Colonic mucosa (tissue), 4 donors: ENCODE measurements at places on chromosomes 16 and 17. TPM values are rescaled to one million over a fixed set of nuclear protein-coding genes. Genes with fewer than 3 reads are reported as not detected.

Gene CPHXL2
- total RNA-seq, result not detected

Gene PRPSAP2
- 34.8 TPM for total RNA-seq

- no peak for DNase-seq
Measured at GRCh38 chr16:57530522-57531252, 5.7 kb downstream of the CCDC102A start.

DNA sequence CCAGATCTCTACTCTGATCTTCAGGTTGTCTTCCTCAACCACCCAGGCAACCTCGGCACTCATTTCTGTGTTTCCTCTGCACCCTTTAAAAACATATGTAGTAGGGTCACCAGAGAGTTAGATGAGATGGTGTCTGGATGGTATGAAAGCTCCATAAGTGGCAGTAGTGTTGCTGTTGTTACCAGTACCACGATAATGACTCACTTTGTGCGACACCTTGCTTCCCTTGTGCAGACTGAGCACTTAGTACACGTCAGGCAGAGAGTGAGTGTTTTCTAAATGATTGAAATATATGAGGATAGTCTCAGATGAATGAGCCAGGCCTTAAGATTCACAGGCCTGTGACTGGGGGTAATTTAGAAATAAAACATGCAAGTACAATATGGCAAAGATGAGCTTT lies 188.7 kb downstream of the MAF start:
- no peak for DNase-seq

DNA sequence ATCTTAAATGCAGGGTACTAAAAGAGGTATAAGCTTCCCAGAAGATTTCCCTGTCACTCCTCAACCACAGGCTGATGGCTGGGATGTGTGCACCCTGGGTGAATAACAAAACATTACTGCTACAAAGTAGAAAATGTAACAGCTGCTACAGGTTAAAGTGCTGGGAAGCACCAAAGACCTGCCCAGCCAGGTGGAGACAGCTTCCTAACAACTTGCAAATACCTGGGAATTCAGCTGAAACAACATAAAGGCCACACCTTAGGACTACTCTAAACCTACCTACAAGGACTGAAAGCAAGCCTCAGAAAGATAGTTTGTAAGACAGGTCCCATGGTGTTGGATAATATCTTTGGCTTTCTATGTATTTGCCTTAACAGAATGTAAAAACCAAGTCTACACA lies 118.5 kb downstream of the CEP112 start:
- no peak for DNase-seq

Gene SPNS3
- 1.0 TPM for total RNA-seq

Gene MATCAP1
- 24.0 TPM for total RNA-seq

DNA sequence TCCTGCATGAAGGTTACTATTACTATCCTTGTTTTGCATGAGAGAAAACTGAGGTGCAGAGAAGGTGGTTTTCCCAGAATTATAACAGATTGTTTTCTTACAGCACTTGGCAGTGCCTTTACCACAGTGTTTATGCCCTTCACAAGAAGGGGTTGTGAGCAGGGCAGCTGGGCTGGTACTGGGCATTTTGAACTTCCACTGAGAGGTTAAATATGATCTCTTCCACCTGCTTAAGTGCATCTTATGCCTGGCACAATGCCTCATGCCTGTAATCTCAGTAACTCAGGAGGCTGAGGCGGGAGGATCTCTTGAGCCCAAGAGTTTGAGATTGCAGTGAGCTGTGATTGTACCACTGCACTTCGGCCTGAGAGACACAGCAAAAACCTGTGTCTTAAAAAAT lies 36.2 kb downstream of the NDE1 start:
- no peak for DNase-seq

Gene FGF11
- total RNA-seq, result 1.6 TPM

GRCh38 chr17:82603981-82604448 lies 44.2 kb downstream of the WDR45B start:
- DNase-seq, result peak; percentile 79

GRCh38 chr17:60277258-60277657 lies 114.7 kb downstream of the USP32 start:
- no peak for DNase-seq

Gene USP22
- total RNA-seq, result 174 TPM

- DNase-seq, result no peak
Measured at GRCh38 chr17:49588312-49588711, 12.6 kb downstream of the NXPH3 start.

DNA sequence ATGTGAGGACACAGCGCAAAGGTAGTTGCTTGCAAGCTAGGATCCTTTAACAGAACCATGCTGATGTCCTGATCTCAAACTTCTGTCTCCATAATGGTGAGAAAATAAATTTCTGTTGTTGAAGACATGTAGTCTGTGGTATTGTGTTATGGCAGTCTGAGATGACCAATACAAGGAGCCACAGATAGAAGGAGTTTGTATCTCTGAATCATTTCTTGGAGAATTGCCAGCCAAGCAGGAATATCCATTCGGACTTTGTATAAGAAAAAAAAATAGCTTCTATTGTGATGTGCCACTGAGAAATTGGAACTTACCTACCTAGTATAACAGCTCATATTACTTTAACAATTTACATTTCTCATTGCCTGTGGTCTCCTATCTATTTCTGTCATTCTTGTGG lies 447.6 kb upstream of the CA10 start:
- DNase-seq, result no peak

- DNase-seq, result no peak
Measured at GRCh38 chr16:30925632-30925987, 2.2 kb downstream of the FBXL19 start.

Gene TEX14
- total RNA-seq, result not detected

Gene CCDC144A
- 0.20 TPM for total RNA-seq

DNA sequence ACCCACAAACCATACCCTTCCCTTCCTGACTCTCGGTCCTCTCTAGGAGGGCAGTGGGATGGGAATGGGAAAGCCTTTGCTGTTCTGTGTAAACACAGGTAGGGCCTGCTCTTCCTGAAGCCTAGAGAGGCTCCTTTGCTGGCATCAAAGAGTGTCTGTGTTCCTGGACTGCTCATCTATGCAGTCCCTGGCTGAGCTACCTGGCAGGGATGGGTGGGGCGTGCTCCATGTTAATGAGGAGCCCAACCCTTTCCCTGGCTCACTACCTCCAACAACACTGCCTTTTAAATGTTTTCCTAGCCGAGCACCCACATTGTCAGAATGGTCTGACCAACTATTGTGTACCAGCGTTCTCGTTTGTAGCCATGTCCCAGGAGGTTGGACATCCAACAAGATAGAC lies 26.6 kb upstream of the NAGLU start:
- DNase-seq, result peak; percentile 62

DNA sequence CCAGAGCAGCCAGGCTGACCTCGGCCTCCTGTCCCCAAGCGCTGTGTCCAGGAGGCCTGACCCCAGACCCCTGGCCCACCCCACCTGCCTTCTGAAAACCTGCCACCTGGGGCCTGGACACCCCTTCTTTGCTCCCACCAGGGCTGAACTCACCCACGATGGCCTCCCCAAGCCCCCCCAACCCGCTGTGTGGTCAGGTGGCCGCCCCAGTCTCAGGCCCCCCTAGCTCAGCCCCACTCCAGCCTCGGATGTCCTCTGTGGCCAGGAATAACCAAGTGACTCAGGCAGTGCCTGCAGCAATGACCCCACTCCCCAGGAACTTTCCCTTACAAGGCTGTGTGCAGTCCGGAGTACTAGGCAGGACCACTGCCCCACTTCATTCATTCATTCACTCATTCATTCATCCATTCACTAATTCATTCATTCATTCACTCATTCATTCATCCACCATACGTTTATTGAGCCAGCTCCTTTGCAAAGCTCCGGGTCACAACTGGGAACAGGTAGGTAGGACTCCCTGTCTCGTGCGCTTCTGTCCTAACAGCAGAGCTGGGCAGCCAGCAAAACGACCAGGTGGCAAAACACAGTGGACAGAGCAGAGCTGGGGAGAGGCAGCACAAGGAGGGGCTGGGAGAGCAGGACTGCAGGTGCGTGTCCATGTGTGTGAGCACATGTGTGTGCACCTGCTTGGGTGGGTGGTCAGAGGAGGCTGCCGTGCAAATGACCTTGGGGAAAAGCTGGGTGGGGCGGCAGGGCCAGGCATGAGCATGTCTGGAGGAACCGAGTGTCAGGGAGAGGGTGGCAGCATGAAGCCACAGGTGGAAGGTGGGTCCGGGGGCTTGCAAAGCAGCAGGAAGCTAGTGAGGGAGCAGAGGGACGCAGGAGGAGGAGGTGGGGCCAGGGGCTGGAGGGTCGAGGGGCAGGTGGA lies 75.8 kb upstream of the CBX4 start:
- no peak for DNase-seq

Gene KCNJ2
- 7.4 TPM for total RNA-seq

Gene SEZ6L2
- 11.2 TPM for total RNA-seq

- DNase-seq, result no peak
Measured at GRCh38 chr16:2734844-2735515, 15.0 kb upstream of the PRSS27 start.

- DNase-seq, result no peak
Measured at GRCh38 chr17:72720494-72720825, 372.0 kb downstream of the SLC39A11 start.

DNA sequence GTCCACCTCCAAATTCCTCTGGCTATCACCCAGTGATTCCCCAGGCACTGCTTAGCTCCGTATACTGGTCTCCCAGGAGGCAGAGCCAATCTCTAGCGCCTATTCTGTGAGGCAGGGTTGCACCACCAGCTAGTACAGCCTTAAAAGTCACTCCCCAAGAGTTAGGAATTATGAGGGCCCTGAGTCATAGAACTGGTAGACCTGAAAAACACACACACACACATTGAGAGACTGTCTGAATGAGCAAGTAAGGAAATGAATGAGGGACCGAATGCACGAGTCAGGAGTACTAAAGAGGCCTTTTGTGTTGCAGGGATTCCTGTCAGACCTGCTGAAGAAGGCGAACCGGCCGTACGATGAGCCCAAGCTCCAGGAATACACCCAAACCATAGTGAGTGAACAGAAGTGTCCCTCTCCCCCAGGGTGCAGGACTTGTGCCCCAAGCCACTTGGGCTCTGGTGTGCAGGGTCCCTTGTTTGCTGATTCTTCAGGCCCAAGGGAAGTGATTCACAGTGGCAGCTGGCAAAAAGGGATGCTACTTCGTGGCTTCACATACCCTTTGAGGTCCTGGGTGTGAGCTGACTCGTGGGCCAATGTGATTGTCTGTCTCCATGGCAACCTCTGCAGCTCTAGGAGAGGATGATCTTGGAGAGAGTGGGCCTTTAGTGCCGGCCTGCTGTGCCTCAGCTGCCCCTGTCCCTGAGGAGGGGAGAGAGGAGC lies 24.7 kb downstream of the CALB2 start:
- DNase-seq, result no peak

Gene PRKAR1A
- total RNA-seq, result 168 TPM

DNA sequence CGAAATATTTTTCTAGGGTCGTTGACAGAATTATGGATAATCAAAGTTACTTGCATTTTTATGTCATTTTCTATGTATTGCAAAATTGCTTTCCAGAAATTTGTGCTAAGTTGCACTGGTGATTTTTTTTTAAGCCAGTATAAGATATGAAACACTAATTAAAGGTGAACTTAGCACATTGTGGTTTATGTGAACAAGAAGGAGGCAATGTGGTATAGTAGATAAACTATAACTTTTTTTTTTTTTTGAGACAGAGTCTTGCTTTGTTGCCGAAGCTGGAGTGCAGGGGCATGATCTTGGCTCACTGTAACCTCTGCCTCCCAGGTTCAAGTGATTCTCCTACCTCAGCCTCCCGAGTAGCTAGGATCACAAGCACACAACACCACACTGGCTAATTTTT lies 13.2 kb downstream of the DGKE start:
- no peak for DNase-seq

Gene PPM1E
- 0.32 TPM for total RNA-seq

DNA sequence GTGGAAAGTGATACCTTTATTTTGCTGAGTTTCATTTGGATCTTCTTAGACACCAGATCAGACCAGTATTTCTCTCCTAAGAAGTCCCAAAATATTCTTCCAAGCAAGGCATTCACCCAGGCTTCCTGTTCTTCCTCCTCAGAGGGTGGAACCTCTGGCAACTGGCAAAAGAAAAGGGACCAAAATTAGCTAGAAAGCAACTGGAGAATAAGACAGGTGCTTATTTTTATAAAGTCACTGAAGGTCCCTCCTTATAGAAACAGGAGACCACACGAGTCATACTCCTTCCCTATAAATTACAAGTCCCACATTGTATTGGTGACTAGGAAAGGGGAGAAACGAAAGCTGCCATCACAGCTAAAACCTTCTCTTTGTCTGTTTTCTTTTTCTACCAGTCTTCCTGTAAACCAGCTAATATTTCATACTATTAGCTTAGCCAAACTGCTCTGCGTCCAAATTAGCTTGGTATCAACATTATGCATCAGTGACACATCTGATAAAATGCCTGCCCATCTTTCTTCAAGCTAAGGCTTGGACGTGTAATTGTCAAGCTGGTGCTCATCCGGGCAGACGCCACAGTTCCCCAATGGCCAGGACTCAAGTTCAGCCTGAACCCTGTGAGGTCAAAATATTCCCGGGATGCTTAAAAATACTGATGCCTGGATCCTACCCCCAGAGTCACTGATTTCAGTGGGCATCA lies 47.5 kb upstream of the ERN1 start:
- DNase-seq, result no peak

DNA sequence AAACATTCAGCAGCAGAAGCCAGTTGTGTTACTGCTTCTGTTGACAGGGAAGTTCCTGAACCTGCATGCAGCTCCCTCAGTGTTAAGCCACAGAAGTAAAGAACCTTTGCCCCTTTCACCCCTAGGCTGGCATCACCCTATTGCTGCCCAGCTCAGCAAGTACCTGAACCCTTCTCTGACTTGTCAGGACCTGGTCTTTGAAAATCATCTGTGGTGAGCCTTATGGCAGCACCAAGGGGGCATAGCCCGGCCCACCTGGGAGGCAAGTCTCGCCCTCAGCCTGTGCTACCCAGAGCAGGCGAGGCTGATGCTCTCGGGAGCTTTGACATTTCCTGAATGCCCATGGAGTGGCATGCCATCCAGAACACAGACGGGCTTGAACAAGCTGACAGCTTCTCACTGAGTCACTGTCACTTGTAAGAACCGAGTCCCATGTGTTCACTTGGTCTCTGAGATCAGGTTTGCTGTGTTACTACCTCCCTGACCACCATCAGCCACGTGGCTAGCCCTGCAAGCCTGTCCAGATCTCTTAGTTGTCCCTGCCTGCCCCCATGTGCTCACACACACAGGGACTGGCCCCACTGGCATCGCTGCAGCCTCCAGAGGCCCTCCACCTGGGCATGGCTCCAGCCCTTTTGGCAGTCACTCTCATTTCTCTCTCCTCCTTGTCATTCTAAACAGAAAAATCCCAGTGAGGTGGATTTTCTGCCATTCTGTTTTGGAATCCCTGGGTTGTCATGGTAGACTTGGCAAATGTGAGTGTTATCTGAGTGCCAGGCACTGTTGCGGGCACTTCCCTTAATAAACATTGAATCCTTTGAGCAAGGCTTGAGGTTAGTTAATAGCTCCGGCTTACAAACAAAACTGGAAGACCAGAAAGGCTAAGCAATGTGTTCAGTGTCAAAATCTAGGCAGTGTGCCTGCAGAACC lies 2.9 kb upstream of the CARMIL2 start:
- DNase-seq, result no peak

- DNase-seq, result peak; percentile 48
Measured at GRCh38 chr17:9241371-9241712, 220.0 kb downstream of the NTN1 start.

DNA sequence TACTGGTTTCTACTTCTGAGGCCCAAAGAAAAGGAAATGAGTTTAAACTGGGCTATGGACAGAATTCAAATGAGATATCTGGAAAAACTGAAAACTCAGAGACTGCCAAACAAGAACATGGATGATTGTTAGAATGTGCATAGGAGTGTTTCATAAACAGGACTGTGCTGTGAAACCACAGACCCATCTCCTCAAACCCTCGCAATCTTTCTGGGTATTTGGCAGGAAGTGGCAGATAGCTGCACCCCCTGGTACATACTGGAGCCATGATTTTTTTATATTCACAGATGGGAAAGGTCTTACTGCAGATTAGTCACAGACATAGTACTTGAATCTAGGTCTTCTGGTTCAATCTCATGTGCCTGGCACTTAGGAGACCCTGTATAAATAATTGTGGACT lies 145.0 kb downstream of the CCDC182 start:
- DNase-seq, result no peak
